ENCODE measurements at places on chromosomes 1 and 21. TPM values are rescaled to one million over a fixed set of nuclear protein-coding genes. Genes with fewer than 3 reads are reported as not detected.

Gene TMEM53
- total RNA-seq: 3.6 TPM

Gene NDC1
- total RNA-seq: 8.4 TPM

Gene DENND1B
- total RNA-seq: 5.2 TPM

Gene ANGPTL1
- 8.8 TPM for total RNA-seq

Gene MARK1
- 0.14 TPM for total RNA-seq

Gene SLC45A1
- 2.0 TPM for total RNA-seq

Gene HSF2BP
- total RNA-seq: 1.7 TPM

Gene PIK3CD
- 3.6 TPM for total RNA-seq

Gene CCDC17
- total RNA-seq: 0.74 TPM

Gene FNDC10
- 0.92 TPM for total RNA-seq

Gene EFNA3
- 0.14 TPM for total RNA-seq

Gene IRF6
- total RNA-seq: 0.14 TPM

Gene HSD3B1
- total RNA-seq: not detected

Gene AKR7A3
- 0.37 TPM for total RNA-seq

Gene OR14I1
- not detected for total RNA-seq

Gene AMY1B
- total RNA-seq: not detected

Gene WDR4
- total RNA-seq: 7.1 TPM

Gene APOBEC4
- not detected for total RNA-seq

Gene KTI12
- 9.9 TPM for total RNA-seq

Gene SPATA6
- 4.0 TPM for total RNA-seq

Gene SCCPDH
- total RNA-seq: 47.5 TPM

Gene ACTA1
- not detected for total RNA-seq

Gene ZYG11A
- total RNA-seq: 1.00 TPM

Gene CTSK
- total RNA-seq: 116 TPM

Gene MRPS15
- total RNA-seq: 74.3 TPM

Gene CFH
- total RNA-seq: 238 TPM

Gene DNASE2B
- total RNA-seq: not detected

Gene SYNC
- total RNA-seq: 70.8 TPM

Gene CDC7
- total RNA-seq: 3.3 TPM

Gene DCST1
- not detected for total RNA-seq

Gene ABCA4
- 0.65 TPM for total RNA-seq

Gene FCGR3B
- total RNA-seq: not detected

Gene SLC1A7
- total RNA-seq: 1.00 TPM
